ENCODE measurements at places on chromosomes 5 and 9.
A peak's percentile ranks its signal among the peaks of the same experiment; 100 is the strongest.

DNA sequence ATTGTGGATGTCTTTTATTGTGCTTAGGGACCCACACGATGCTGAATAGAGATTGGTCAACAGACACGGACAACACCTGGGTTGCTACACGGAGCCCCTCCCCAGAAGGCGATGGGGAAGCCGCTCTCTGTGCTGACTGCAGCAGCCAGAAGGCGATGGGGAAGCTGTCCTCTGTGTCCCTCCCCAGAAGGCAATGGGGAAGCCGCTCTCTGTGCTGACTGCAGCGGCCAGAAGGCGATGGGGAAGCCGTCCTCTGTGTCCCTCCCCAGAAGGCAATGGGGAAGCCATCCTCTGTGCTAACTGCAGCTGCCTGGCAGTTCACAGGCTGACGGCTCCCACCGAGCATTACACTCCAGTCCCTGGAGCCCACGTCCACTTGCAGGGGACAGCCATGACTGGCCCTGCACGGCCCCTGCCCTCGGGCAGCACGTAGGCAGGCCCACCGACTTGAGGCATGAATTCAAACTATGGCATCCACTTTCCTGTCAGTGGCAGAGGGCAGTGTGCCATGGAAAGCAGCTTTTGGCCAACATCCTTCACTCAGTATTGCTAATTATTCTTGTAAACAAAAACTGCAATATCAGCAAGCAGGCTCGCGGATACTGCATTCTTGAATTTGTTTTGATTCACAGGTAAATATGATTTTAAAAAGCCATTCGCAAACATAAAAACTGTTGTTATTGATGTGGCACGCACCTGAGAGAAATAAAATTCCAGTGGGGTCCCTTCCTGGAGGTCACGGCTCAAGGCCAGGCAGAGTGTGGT lies 48.1 kb upstream of the CLPTM1L start:
- DNase-seq: no peak

DNA sequence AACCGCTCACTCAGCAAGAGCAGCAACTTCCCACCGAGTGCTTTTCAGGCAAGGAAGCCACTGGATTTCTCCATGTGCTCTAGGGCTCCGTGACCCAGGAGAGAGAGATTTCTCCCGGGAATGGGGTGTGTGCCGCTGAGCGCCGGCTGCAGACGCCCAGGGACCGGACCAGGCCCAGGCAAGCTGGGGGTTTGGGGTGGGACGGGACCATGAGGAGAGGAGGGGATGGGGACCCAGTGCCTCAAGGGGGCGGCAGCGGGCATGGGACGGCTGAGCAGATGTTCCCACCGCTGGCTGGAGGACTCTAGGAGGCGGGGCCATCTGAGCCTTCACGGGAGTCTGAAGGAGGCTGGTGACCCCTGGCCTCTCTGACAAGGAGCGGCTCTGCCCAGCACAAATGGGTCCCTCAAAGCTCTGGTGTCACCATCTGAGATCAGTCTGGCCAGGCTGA lies 8.5 kb downstream of the LCN9 start:
- no peak for DNase-seq

DNA sequence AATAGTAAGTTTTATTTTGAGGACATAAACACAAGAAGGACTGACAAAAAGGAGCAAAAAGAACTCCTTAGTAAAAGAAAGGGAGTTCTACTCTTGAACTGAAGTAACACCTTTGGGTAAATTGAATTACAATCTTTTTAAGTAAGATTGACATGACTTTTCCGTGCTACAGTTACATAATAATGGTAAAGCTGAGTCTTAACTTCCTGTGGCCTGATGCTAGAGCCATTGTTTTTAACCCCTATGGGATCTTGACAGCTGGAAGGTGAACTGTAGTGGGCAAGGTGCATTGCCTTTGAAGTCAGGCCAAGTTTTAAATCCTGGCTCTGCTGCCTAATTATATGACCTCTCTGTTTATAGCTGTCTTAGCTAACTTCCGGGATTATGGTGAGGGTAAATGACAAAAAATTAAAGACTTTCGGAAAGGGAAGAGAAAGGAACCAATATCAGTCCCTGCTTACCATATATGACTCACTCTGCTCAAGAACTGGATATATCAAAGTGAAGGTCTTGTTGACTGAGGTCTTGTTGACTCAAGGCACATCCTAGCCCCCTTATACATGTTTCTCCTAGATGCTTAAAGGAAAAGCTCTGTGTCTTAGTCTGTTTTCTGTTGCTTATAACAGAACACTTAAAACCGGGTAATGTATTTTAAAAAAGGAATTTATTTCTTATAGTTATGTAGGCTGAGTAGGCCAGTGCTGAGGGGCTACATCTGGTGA lies 6.8 kb downstream of the HSD17B4 start:
- no peak for DNase-seq

DNA sequence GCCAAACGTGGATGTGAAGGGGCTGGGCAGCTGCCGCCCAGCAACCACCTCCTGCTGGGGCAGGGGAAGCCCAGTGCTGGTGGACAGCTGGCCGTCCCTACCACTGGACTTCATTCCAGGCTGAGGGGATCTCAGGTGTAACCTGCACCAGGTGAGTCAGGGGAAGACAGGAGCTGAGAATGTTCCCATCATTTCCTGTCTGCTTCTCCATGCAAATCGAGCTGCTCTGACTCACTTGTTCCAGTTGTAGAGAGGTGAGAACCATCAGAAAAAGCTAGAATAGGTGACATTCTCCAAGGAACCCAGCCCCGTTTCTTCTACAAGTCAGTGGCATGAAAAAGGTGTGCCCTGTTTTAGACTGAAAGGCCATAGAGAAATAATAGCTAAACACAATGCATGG lies 21.8 kb upstream of the BARX1 start:
- no peak for DNase-seq

DNA sequence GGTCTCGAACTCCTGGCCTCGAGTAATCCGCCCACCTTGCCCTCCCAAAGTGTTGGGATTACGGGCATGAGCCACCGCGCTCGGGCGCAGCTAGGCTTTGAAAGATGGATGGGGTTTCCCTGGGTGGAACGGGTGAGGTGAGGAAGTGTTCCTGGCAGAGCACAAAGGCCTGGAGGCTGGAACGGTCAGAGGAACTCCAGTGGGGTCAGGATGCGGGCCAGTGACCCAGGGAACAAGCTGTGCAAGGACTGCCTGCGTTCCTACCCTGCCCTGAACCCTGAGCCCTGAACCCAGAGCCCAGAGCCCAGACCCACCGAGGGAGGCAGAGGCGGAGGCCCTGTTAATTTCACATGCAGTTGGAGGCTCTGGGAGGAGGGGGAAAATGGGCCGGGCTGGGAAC lies 23.4 kb downstream of the NCS1 start:
- no peak for DNase-seq

- no peak for DNase-seq
Observed at GRCh38 chr5:128493657-128494329, 44.3 kb downstream of the FBN2 start.

DNA sequence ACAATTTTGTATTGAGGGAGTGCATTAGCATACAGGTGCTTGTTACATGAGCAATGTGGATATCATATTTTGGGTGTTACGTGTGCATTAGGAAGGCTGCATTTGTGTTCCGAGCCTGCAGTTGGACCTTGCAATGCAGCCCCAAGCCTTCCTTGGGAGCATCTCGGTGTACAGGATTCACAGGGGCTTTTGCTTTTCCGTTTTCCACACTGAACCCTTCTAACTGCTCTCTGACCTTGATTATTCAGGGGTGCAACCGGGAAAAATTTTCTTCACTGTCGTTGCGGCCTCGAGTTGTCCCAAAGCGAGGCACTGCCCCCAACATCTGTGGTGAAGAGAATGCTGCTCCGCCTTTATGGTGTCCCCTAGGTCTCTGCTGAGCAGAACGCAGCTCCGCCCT lies 80.1 kb upstream of the PLEKHG4B start:
- no peak for DNase-seq

DNA sequence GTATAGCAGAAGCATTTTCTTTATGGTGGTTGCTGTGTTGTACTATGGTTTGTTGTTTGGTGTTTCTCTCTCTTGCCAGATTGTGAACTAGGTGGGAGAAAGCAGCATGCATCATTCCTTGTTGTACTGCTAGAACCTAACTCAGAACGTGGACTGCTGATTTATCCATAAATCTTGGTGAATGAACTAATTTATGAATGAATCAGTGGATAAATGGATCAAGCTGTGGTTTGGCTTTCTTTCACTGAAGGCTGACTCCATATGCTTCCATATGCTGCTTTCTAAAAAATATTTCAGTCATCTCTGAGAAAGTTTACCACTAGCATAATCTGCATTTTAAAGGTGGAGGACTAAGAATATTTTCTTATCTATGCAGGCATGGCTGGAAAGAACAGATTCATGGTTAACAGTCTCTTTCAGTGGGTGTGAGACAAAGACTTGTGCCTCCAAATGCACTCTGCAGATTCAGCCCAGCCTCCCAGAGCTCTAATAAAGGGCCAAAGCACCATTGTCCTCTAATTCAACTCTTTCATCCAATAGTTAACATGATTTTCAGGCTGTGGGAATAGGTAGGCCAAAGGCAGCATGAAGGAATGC lies 237.7 kb downstream of the SH3GL2 start:
- DNase-seq: no peak

DNA sequence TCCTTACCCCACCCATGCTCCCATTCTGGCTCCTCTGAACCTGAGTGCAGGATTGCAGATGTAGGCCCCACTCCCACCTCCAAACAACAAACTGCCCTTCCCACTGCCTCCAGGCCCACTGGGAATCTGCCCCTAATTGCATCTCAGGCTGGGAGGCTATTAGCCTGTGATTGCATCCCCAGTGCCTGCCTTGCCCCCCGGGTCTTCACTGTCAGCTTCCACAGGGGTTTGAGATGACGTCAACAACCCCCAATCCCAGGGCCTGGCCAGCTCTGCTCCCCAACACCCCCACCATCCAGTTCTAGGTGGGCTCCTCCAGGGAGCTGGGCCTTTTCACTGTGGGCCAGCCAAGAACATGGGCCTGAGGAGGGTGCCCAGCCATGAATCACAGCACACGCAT lies 91.5 kb downstream of the PCDH1 start:
- no peak for DNase-seq

- DNase-seq: no peak
Observed at GRCh38 chr9:121753802-121754654, 102.6 kb downstream of the DAB2IP start.

DNA sequence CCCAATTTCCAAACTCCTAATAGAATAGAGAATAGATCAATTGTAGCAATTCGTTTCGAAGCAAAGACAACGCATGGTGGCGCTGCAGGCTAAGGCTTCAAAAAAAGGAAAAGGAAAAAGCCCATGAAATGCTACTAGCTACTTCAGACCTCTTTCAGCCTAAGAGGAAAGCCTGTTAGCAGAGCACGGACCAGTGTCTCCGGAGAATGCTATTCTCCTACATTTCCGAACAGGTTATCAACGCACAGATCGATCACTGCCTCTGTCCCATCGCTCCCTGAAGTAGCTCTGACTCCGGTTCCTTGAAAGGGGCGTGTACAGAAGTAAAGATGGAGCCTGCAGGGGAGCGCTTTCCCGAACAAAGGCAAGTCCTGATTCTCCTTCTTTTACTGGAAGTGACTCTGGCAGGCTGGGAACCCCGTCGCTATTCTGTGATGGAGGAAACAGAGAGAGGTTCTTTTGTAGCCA lies at the start of gene PCDHB15:
Gene PCDHB15 (plus strand): TSS at position 146 of the 468 bp plus-strand sequence. CDS start 184 bp downstream, at position 330.
- no peak for DNase-seq

- DNase-seq: no peak
Observed at GRCh38 chr5:73233461-73234203, 60.6 kb downstream of the TMEM174 start.

DNA sequence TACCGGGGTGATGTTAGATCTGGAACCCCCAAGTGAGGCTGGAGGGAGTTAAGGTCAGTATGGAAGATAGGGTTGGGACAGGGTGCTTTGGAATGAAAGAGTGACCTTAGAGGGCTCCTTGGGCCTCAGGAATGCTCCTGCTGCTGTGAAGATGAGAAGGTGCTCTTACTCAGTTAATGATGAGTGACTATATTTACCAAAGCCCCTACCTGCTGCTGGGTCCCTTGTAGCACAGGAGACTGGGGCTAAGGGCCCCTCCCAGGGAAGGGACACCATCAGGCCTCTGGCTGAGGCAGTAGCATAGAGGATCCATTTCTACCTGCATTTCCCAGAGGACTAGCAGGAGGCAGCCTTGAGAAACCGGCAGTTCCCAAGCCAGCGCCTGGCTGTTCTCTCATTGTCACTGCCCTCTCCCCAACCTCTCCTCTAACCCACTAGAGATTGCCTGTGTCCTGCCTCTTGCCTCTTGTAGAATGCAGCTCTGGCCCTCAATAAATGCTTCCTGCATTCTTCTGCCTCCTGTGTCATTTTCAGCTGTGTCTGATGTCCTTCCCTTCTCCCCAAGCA lies 2.3 kb upstream of the MYOZ3 start:
- DNase-seq: no peak

- no peak for DNase-seq
Observed at GRCh38 chr5:60512117-60512516, 187.8 kb downstream of the DEPDC1B start.

GRCh38 chr5:142151436-142152383 lies 43.1 kb downstream of the NDFIP1 start:
- peak; percentile 68 for DNase-seq

- DNase-seq: no peak
Observed at GRCh38 chr5:175713930-175714329, 56.1 kb downstream of the HRH2 start.

DNA sequence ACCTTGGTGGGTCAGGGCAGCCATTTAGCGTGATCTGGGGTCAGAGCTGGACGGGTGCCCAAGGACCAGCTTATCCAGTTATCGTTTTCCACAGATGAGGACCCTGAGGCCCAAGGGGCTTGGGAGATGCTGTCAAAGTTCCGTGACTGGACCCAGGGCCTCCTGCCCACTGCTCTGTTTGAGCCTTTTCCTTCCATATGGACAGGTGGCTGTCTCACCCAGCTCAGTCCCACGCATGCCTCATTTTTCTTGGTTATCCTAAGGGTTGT lies 56.5 kb downstream of the TRIP13 start:
- DNase-seq: no peak

DNA sequence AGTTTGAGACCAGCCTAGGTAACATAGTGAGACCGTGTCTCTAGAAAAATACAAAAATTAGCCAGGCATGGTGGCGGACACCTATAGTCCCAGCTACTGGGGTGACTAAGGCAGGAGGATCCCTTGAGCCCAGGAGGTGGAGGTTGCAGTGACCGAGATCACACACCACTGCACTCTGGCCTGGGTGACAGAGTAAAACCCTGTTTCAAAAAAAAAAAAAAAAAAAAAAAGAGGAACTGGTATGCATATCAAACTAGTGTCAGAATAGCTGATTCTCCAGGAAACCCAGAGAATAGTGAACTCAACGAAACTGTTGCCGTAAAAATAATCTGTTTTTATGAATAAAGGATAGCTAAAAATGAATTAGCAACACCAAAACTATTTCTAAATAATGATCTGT lies 126.6 kb upstream of the BASP1 start:
- DNase-seq: no peak

DNA sequence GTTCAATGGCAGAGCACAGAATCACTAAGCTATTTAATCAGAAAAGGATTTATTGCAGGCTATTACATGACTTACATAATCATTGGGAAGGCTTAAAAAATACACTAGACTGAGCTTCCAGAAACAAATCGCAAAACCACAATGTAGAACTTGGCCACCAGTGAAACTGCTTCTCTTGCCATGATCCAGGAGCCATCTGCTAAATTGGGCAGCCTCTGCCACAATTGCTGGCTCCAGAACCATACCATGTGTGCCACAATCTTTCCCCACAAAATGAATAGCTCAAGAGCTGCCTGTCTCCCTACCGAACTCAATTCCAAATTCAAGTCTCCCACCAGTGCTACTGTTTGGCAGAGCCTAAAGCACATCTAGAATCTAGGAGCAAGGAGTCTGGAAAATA lies 9.8 kb upstream of the ERAP1 start:
- no peak for DNase-seq
